ENCODE measurements at places on chromosomes 11 and 22.

- no peak for DNase-seq
Observed at GRCh38 chr11:33959855-33960400, 68.1 kb upstream of the LMO2 start.

GRCh38 chr22:49152127-49152938 lies 675.3 kb downstream of the BRD1 start:
- no peak for DNase-seq

- DNase-seq, result no peak
Observed at GRCh38 chr22:41834005-41834944, 1.4 kb downstream of the SREBF2 start.

GRCh38 chr22:44801476-44801875 lies 49.1 kb downstream of the ARHGAP8 start:
- no peak for DNase-seq

GRCh38 chr11:17846852-17847453 lies 112.4 kb downstream of the KCNC1 start:
- peak; percentile 38 for DNase-seq

- peak; percentile 27 for DNase-seq
Observed at GRCh38 chr11:45850446-45850845, 3.2 kb downstream of the CRY2 start.

GRCh38 chr11:133936592-133936991 lies 20.2 kb downstream of the IGSF9B start:
- no peak for DNase-seq

DNA sequence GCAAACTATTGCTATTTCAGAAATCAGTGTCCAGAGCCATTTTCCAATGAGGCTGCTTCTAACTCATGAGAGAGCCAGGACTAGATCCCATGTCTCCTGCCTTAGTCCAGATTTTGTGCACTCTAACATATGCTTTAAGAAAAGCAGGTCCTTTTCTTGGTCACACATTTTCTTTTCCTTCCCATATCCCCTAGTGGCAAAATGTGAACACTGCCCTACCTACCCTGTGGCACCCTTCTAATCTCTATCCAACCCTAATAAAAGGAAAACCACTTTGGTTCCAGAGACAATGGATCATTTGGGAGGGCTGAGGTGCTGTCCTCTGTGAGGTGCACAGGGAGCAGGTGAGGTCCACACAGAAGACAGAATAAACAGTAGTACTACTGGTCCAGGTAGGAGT lies 72.0 kb upstream of the DDI1 start:
- DNase-seq, result no peak

GRCh38 chr11:104120493-104121137 lies 43.3 kb downstream of the PDGFD start:
- DNase-seq, result peak; percentile 34

GRCh38 chr22:45320357-45320976 lies 10.7 kb downstream of the FAM118A start:
- no peak for DNase-seq

DNA sequence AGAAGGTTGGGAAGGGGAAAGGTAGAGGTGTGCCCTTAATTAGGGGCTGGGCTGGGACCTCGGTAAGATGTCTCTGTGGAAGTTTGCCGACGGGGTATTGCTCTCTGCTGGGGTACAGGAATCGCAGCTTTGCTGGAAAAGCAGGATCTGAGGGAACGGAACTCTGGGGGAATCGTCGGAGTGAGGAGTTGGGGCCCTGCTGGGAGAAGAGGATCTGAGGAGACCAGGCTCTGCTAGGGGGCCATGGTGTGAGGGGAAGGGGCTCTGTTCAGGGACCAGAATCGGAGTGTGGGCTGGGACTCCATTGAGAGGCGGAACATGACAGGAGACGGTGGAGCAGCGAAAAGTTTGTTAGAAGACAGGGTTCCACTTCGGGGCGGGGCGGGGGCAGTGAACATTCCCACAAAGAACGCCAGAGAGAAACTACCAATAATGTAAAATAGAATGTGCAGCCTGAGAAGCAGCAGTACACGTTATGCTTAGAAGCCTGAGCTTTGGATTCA lies 456 bp downstream of the AAMDC start:
- peak; percentile 38 for DNase-seq

DNA sequence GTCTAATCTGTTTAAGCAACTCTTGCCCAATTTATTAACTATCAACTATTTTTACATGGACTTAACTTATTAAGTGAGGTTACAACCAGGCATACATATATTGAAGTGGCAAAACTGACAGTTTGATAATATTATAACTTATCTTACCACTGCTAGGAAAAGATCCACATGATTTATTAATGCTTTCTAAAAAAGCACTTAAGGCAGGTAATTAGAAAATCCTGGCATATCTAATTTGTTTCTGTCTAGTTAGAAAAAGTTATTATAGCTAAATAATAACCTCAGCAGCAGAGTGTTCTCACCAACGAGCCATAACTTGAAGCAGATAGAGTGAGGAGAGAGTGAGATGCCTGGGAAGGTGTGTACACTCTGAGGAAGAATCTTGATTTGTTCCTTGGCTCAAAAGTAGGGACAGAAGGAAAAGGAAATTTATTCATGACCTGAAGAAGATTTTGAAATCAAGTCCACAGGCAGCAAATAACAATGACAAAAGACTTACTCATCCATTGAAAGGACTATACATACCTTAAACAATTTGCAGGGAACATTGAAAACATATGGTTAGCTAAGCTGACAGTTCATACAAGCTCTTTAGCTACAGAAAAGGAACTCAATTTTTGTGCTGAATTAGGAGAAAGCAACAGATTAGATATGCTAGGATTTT lies 7.1 kb upstream of the MUC15 start:
- no peak for DNase-seq

DNA sequence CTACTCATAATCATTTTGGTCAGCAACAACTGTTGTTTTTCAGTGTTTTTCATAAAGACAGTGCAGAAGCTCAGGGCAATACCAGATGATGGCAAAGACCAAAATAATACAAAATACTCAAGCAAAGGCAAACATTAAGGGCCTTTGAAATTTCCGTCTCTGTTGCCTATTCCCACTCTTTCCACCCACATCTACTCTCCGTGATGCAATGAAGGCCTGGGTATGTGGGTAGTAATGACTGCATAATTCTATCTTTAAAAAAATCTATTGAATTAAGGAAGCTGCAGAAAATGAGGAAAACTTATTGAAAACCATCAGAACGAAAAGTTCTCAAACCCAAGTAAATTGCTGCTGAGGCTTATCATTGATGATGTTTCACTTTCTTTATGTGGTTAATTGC lies 203.3 kb downstream of the MAML2 start:
- no peak for DNase-seq

DNA sequence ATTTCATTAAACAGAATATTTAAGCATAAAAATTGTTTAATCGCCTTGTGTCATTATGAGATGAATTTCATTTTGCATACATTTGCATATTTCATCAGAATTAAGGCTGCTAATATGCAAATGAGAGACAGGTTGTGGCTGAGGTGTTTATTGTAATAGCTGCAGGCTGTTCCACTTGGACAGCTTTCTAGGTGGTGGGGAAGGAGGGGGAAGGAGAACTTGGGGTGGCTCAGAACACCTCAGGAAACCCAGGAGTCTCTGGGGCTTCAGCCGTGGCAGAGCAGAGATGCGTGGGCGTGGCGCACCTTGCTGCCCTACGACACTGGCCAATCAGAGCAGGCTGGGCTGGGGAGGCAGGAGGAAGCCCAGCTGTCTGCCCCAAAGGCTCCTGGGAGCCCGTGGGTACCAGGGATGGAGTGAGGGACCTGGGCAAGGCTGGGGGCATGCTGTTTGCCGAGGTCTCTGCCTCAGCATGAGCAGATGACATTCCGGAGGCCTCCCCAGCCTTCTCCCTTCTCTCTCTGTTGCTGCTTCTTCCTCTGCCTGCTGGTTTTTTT lies 542.9 kb downstream of the MN1 start:
- DNase-seq, result no peak

DNA sequence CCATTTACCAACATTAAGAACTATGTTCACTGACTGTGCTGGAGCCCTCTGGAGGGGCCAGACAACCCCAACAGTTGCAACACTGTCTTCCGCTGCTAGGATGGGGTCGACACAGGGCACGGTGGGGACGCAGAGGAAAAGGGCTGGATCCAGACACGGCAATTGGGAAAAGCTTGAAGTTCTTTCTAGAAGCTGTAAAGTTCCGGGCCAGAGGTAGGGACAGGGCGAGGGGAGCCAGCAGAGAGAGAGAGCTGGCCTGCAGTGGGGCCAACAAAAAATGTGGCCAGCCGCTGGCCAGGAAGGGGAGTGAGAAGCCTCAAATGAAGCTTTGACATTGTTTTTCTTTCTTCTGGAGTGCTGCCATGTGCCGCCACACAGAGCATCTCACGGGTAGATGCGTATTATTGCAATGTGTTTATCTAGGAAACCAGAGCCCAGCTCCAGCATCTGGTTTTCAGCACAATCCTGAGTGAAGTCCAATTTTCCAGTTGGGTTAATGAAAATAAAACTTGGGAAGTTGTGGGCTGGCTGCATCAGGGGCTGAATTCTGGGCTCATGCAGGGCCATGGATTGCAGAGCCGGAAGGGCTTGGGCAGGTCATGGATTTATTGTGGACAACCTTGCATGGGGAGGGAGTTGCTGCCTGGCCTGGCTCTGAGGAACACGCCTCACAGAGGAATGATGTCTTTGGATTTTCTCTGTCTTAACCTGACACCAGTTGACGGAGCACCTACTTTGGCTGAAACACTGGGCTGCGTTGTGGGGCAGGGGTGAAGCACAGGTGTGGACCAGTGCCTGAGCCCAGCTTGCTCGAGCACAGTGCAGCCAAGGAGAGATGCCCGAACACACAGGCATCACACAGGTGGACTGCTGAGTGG lies 67.6 kb upstream of the AMPD3 start:
- peak; percentile 93 for DNase-seq

GRCh38 chr11:17853280-17853679 lies 118.7 kb downstream of the KCNC1 start:
- no peak for DNase-seq

- peak; percentile 90 for DNase-seq
Observed at GRCh38 chr11:77249427-77249826, 52.1 kb downstream of the GDPD4 start.

- DNase-seq, result no peak
Observed at GRCh38 chr22:49106096-49106841, 721.4 kb downstream of the BRD1 start.

GRCh38 chr11:1939006-1939625 lies 8.0 kb upstream of the MRPL23 start:
- DNase-seq, result no peak
